ENCODE measurements at places on chromosomes 6 and 20.

GRCh38 chr6:31007694-31008093, 2.6 kb upstream of the MUC22 start:
- DNase-seq: no peak

- no peak for DNase-seq
Measured at GRCh38 chr6:131524695-131525336, 48.2 kb upstream of the ARG1 start.

DNA sequence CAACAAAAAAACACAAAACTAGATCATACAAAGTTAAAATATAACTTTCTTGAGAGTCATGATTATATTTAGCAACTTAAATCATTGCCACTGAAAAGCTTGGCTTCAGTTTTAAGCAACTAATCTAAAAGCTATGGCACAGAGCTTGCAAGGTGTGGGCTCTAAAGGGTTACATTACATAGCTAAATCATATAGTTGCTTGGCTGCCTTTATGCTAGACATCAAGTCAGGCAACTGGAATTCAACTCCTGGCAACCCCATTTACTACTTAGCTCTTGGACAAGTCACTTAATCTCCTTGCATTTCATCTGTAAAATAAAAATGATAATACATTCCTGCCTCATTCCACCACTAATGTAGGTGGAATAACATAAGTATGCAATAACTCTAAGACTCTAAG, 40.9 kb upstream of the GCM1 start:
- DNase-seq: no peak

DNA sequence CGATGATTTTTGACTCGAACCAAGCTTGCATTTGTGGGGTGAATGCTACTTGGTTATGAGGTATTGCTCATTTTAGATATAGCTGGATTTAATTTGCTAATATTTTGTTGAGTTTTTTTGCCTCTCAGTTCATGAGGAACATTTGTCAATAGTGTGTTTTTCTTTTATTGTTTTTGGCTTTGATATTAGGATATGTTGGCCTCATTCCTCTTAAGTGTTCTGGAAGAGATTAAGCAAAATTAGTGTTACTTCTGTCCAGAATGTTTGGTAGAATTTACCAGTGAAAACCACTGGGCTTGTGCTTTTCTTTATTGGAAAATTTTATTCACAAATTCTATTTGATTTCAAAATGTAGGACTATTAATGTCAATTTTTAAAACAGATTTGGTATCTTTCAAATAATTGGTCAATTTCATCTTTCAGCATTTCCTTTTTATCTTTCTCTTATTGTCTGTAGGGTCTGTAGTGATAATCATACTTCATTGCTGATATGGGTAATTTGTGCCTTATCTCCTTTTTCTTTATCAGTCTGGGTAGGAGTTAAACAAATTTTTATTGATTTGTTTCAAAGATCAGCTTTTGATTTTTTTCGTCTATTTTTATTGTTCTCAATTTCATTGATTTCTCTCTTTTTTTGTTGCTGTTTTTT, 14.1 kb downstream of the AIG1 start:
- no peak for DNase-seq

DNA sequence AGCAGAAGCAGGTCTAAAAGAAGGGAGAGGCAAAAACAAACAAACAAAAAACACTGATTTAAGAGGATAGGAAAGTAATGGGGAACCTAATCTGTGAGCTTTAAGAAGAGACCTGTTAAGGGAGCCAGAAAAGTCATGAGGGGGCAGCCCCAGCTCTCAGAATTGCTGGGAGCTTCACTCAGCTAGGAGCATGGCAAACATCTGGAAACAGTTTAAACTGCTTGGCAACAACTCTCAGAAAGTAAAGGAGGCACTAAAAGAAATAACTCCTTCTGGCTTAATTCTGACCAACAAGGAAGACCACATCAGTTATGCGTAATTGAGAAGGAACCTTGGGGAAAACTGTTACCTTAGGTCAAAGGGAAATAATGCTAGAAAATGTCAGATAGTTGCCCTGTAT, 121.4 kb downstream of the LAMP5 start:
- no peak for DNase-seq

- DNase-seq: no peak
Measured at GRCh38 chr20:57078116-57078515, 188.3 kb downstream of the BMP7 start.

GRCh38 chr6:169638915-169639314, 62.9 kb downstream of the WDR27 start:
- DNase-seq: no peak

- DNase-seq: no peak
Measured at GRCh38 chr6:139313784-139314545, 22.2 kb upstream of the TXLNB start.

GRCh38 chr6:26389349-26389894, 6.5 kb downstream of the BTN2A2 start:
- DNase-seq: no peak

DNA sequence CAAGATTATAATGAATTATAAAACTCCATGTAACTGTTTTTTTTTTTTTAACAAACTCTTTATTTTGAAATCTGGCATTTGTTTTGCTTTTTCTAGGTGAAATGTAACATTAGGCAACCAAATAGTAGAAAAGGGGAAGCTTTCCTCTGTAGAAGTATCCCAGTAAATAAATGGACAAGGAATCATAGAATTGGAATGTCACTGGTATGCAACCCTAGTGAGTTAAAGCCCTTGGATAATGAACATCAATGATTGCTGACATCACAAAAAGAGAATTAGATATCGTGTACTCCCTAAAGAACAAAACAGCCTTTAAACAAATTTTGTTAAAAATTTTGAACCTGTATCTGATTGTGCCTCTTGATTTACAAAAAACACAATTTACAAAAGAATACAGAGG, 93.9 kb upstream of the OGFRL1 start:
- DNase-seq: no peak

DNA sequence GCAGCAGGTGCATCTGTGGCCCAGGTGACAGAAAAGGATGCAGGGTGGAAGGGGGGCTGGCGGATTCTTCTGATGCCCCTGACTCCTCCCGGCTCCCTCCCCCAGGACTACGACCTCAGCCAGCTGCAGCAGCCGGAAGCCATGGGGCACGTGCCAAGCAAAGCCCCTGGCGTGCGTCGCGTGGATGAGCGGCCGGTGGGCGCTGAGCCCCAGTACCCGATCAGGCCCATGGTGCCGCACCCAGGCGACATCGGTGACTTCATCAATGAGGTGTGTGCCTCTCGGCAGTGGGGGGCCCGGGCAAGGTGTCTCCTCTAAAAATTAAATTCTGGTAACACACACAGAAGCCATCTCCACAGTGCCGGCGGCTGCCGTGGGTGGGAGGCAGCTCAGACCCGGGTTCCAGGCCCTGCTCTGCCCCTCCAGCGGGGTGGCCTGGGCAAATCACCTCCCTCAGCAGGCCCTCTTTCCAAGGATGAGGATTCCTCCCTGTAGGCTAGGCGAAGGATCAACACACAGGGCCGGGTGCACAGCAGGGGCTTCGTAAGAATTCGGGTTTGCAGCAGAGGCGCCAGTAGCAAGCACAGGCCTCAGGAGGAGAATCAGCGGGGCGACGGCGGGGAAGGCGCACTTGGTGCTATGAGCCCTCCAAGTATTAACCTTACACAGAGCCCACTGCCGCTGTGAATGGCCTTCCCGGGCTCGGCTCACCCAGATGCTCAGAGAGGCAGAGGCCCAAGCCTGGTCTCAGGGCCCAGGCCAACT, 131.5 kb downstream of the TAF4 start:
- no peak for DNase-seq

DNA sequence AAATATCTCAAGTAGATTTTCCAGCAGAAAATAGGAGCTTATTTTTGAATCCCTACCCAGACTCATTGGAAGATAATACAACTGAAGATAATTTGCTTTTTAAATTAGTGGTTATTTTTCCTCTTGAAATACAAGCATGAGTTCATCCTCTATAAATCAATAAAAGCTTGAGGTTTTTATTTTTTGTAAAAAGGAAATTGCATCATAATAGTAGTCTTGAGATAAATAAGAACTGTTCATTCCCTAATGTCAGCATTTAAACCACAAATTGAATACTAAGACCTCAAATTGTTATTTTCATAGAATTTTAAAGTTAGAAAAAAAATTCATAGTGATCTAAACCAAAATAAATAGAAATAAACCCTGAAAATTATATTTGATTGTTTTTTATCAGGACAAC, 719.1 kb downstream of the CD109 start:
- DNase-seq: no peak

- DNase-seq: no peak
Measured at GRCh38 chr6:144012534-144012933, 4.5 kb upstream of the PLAGL1 start.

GRCh38 chr6:114142258-114142657, 171.3 kb upstream of the HDAC2 start:
- no peak for DNase-seq

- no peak for DNase-seq
Measured at GRCh38 chr20:58038123-58038654, 190.3 kb downstream of the ANKRD60 start.

- DNase-seq: no peak
Measured at GRCh38 chr6:143575901-143576426, 64.4 kb upstream of the FUCA2 start.

- DNase-seq: no peak
Measured at GRCh38 chr6:43943099-43943766, 173.2 kb downstream of the VEGFA start.

GRCh38 chr6:55568808-55569439, 10.1 kb downstream of the HMGCLL1 start:
- DNase-seq: no peak

GRCh38 chr6:10478187-10479040, 42.7 kb upstream of the GCNT2 start:
- DNase-seq: no peak

- no peak for DNase-seq
Measured at GRCh38 chr6:3540253-3540820, 83.5 kb upstream of the SLC22A23 start.

- DNase-seq: no peak
Measured at GRCh38 chr20:51574248-51575033, 31.9 kb upstream of the NFATC2 start.

- no peak for DNase-seq
Measured at GRCh38 chr6:139016337-139017213, 12.0 kb upstream of the ABRACL start.

DNA sequence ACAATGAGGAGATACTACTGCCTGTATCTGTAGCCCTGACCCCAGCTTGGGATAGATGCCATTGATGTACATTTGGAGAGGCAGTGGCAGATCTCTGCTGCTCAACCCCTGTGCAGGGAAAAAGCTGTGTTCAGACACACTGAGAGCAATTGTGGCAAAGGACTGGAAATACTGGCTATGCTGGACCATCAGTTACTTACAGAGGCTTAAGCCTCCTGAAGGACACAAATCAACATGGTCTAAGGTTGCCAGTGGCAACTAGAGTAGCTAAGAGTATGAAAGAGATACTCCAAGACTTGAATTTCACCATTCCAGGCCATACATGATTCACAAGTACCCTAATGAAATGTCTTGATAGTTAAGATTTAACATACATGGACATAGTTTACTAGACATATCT, 32.4 kb upstream of the ENPP4 start:
- DNase-seq: no peak

DNA sequence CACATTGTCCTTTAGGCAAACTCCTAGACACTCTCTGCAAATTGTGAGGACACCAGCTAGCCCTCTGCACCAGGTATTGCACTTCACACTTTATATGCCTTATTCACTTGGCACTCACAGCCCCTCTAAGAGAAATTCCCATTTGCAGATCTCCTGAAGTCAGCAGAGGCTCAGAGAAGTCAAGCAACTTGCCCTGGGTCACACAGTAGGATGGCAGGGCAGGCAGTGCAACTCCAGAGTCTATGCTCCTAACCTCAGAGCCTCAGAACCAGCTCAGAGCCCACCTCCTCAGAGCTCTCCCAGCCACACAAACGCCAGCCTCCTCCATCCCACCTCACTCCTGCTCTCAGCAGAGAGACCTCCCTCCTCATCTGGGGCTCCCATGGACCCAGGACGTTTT, 52.4 kb upstream of the BLCAP start:
- no peak for DNase-seq

Data from stimulated activated CD8-positive, alpha-beta memory T cell treated with anti-CD3 and anti-CD28 coated beads, Interleukin-4, amount 100 ng/mL, for 1 hour (primary cell).